ENCODE measurements at places on chromosomes 4 and X.
A peak's percentile ranks its signal among the peaks of the same experiment; 100 is the strongest.

GRCh38 chrX:11210415-11210801 is 82.8 kb upstream of the AMELX start:
- no peak for DNase-seq

- peak; percentile 6 for DNase-seq
Measured at GRCh38 chrX:109886122-109886761, 116.7 kb upstream of the TMEM164 start.

DNA sequence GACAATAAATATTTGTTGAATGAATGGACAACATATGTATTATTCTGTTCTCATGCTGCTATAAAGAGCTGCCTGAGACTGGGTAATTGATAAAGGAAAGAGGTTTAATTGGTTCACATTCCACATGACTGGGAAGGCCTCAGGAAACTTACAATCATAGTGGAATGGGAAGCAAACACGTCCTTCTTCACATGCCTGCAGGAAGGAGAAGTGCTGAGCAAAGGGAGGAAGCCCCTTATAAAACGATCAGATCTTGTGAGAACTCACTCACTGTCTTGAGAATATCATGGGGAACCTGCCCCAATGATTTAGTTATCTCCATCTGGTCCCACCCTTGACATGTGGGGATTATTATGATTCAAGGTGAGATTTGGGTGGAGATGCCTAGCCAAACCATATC is 233.9 kb upstream of the AADAT start:
- DNase-seq: no peak

DNA sequence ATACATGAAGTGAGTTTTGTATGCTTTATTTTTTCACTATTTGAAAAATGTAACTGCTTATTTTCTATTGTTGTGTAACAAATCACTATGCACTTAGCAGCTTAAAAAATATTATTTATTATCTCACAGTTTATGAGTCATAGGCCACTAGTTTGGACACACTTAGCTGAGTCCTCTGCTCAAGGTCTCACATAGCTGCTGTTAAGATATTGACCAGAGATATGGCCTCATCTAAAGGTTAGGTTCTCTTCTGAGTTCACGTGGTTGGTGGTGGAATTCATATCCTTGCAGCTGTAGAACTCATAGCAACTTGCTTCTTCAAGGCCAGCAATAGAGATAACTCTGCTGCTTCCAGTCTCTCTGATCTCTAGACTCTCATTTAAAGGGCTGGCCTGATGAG is 534.4 kb downstream of the SPRY1 start:
- no peak for DNase-seq

GRCh38 chr4:39036172-39036571 is 4.0 kb upstream of the TMEM156 start:
- DNase-seq: no peak

DNA sequence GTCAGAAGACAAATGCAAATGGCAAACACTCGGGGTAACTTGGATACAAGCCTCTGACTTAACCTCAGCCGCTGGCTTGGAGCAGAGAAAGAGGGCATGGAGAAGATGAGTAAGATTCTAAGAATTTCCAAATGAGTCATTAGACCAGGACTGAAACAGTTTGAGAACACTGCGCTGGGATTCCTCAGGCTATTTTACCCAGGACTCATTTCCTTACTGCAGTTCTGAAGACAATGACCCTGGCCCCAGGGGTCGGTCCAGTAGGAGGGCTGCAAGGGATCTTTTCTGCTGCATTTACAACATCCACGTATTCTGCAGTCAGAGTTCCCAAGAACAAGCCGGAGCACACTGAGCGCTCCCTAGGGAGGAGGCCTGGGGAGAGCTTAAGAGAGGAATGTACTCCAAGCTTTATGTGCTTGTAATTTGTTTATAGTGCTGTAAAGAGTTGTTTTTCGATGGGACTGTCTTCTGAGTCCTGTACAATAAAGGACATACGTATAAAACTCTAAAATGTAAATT is 27.3 kb upstream of the SORBS2 start:
- peak; percentile 91 for DNase-seq

DNA sequence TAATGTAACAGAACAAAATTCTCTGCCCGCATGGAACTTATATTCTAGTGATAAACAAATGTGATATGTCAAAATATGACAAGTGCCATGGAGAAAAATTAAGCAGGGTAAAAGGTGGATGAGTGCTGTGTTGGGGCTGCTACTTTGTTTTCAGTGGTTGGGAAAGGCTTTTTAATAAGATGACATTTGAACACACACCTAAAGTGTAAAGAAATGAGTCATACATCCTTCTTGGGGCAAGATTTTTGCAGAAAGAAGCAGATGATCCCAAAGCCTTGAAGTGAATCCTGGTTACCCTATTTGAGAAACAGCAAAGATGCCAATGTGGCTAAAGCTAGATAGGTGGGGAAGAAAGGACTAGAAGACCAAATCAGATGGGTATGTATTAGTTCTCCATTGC is 564.1 kb downstream of the INPP4B start:
- no peak for DNase-seq

DNA sequence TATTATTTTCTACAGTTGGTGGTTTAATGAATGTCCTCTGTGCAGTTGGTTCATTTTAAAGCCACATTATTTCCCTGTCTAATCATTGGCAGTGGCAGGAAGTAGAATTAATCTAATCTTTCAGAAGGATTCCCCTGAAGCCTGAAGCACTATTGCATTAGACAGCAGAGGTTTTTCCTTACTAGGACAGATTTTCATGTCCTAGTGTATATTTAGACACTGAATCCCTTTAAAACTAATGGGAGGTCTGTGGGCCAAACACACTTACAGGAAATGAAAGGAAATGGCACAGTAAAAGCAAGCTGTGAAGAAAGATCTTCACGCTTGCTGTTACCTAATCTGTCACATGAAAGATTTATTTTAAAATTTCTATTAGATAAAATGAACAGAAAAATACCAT is 165.2 kb downstream of the SLC39A8 start:
- DNase-seq: no peak

DNA sequence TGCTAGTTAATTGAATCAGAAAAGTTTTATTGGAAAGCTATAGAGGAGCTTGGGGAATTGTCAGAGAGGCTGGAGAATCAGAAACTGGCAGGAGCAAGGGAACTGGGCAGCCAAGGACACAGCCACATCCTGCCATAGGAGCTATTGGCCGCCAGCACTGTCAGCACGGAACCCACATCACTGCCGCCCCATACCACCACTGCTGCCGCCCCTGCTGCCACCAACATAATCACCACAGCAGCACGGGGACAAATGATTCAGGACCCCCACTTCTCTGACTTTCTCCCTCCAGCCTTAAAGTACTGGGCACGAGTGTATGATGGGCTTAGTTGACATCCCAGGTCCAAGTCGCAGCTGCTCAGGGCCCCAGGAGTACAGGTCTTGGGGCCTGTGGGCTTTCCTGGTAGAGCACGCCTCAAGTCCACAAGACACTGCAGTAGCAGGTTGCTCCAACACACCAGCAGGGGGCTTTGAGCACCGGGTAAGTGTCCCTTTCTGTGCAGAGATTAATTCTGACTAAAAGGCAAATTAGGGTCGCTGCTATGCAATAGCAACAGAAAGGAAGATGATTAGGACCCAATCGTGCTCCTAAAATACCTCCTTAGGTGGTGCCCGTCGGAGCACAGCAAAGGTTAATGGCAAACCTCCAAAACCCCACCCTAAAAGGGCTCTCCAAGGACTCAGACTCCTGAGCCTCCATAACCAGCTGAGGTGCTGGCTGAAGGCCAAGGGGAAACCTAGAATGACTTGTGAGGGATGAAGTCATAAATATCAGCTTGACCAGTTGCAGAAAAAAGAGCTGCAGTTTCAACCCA is 6.9 kb downstream of the PJA1 start:
- DNase-seq: peak; percentile 73

- DNase-seq: no peak
Measured at GRCh38 chrX:43605351-43605750, 50.7 kb upstream of the MAOA start.

DNA sequence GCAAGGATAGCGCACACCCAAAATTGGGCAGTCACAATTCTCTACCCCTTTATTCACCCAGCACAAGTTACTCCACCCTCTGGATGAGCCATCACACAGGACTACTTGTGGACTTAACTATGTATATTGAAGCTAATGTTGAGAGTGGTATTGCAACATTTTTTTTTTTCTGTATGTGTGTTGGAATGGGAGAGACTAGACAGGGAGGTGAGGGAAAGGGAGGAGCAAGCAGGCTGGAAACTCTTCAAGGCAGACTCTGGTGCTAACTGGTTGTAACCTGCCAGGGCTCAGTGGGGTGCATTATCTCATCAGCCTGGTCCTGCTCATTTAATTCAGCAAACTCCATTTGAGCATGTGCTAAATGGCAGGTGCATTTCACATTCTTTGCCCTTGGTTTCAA is 18.4 kb upstream of the CWH43 start:
- DNase-seq: peak; percentile 69

DNA sequence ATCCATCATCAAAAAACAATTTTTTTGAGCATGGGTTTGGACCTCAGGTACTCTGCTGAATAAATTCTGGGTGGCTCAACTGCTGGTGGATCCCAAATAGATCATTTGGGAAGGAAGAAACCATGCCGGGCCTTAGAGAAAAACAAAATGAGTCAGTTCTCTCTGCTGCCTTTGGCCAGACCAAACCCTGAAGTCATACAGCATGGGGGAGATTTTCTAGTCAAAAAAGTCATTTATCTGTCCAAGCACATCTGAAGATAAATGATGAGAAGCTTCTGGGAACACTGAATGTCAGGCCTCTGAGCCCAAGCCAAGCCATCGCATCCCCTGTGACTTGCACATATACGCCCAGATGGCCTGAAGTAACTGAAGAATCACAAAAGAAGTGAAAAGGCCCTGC is 261.4 kb downstream of the DHX15 start:
- peak; percentile 19 for DNase-seq

DNA sequence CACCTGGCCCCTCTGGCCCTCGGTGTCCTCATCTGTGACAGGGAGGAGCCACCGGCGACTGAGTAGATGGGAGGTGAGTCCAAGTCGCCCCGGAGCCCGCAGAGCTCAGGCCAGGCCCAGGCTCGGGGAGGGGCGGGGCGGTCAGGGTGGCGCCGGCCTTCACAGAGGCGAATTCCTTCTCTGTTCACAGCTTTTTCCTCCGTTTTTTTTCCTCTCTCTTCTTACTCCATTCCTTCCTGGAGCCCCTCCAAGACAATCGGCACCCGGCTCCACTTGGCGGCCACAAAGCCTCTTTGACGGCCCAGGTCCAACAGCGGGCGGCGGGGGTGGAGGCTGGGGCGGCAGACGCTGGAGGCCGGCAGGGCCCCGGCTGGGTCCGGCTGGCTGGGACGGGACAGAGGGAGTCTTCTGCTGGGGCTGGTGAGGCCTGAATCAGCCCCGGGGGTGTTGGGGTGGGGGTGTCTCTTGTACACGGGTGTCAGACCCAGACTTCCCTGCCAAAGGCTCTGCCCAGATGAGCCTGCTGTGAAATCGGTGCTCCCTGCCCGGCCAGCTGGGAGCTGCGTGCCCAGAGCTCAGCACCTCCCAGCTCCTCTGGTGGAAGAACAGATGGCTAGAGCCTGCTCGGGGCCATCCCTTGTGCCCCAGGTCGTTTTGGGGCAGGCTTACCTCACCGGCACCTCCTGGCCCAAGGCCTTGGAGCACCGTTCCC is 22.6 kb downstream of the FGFRL1 start:
- no peak for DNase-seq

- no peak for DNase-seq
Measured at GRCh38 chrX:9355739-9356138, 109.1 kb upstream of the TBL1X start.

GRCh38 chr4:33722800-33723516 is 2521.4 kb downstream of the ARAP2 start:
- no peak for DNase-seq
